ENCODE measurements at places on chromosomes 13 and 19.
A peak's percentile ranks its signal among the peaks of the same experiment; 100 is the strongest.

GRCh38 chr19:19409631-19410030 lies 4.2 kb downstream of the GATAD2A start:
- DNase-seq = no peak

DNA sequence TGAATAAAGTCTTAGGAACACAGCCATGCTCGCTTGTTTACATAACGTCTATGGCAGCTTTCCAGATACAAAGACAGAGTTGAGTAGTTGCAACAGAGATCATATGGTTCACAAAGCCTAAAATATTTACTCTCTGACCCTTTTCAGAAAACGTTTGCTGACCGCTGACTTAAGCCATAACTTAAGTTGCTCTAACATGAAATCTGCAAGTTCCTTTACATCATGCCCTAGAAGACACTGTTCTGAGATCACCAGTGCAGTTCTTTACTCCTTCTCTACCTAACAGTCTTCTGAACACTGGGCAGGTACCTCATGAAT lies 166.4 kb downstream of the DCLK1 start:
- no peak for DNase-seq

GRCh38 chr13:102847272-102848234 lies 1.7 kb downstream of the ERCC5 start:
- DNase-seq = peak; percentile 55

DNA sequence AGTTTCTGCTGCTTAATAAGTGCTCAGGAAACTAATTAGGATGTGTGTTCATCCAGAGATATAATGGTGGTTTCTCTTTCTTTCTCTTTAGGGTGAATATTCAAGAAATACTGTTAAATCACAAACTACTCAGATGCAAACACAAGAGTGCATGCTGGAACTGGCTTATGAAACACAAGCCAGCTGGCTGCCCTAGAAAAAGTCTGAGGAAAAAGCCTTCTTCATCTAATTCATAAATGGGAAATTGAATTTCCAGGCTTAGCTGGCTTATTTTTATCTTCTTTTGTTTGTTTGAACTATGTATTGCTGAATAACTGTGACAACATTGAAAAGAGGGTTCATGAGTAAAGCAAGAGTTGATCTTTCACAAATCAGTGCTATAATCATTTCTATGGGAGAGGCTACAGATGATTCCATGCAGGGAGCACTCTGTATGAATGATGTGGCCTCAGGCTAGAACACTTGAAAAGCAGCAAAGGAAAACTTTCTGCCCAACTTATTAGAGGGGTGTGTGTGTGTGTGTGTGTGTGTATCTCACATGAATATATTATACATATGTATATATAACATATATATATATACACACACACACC lies 69.8 kb upstream of the SCEL start:
- DNase-seq = no peak

- no peak for DNase-seq
Observed at GRCh38 chr19:55648585-55649267, 714 bp downstream of the CCDC106 start.

DNA sequence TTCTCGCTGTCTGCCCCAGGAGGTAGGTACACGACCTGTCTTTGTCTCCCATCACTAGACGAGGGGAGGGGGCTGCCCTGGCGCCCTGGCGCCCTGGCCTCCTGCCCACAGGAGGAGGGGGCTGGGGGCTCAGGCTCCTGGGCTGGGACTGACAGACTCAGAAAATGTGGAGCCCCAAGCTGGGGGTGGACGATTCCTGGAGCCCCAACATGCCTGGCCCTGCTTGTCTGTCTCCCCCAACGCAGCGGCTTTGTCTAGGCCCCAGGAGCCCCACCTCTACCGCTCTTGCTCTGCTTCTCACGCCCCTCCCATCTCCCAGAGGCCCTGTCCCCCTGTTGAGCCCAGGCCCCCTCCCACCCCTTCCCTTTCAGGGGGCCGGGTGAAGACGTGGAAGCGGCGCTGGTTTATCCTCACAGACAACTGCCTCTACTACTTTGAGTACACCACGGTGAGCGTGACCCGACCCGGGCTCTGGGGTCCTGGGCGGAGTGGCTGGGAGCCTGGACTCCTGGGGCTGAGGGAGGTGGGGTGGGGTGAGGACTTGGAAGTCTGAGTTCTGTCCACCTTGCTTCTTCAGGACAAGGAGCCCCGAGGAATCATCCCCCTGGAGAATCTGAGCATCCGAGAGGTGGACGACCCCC lies 8.6 kb downstream of the CYTH2 start:
- no peak for DNase-seq

GRCh38 chr19:7678971-7679751 lies 1.5 kb upstream of the TRAPPC5 start:
- DNase-seq = peak; percentile 26

DNA sequence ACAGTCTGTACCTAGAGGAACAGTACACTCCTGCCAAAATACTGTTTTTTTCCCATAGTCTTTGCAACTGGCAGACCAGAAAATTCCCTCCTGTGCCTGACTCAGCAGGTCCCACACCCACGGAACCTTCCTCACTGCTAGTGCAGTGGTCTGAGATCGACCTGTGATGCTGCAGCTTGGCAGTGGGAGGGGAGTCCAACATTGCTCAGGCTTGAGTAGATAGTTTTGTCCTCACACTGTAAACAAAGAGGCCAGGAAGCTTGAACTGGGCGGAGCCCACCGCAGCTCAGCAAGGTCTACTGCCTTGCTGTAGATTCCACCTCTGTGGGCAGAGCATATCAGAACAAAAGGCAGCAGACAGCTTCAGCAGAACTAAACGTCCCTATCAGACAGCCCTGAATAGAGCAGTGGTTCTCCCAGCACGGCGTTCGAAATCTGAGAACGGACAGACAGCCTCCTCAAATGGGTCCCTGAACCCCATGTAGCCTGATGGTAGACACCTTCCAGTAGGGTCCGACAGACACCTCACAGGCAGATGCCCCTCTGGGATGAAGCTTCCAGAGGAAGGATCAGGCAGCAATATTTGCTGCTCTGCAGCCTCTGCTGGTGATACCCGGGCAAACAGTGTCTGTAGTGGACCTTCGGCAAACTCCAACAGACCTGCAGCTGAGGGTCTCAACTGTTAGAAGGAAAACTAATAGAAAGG lies 92.7 kb downstream of the SUCLA2 start:
- no peak for DNase-seq

Data from NCI-H526 (cell line).